Upper lobe of left lung (tissue), 6 donors: ENCODE measurements at places on chromosomes 3 and 15. TPM values are rescaled to one million over a fixed set of nuclear protein-coding genes. Genes with fewer than 3 reads are reported as not detected.
A peak's percentile ranks its signal among the peaks of the same experiment; 100 is the strongest.

GRCh38 chr15:81313686-81314085 is 10.3 kb downstream of the STARD5 start:
- no peaks in the 10 kb centered on the region for H3K27me3 ChIP-seq
- no peak for DNase-seq
- H3K36me3 ChIP-seq, result peaks cover 60% of the 10 kb centered on the region
- H3K27ac ChIP-seq, result no peak overlapping the region

DNA sequence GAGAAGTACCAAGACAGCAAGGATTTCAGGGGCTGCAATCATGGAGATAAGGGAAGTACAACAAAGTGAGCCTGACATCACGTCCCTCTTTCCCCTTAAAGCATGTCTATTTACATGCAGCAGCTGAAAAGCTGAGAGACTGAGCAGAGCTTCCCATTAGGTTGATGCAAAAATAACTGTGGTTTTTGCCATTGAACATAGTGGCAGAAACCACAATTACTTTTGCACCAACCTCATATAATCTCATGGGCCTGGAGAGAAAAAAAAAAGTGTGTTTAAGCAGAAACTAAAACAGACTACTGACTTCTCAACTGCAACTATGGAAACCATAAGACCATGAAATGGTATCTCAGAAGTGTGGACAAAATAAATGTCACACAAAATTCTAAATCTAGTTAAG is 48.3 kb downstream of the CCDC12 start:
- H3K4me3 ChIP-seq, result no peak overlapping the region
- H3K27ac ChIP-seq, result peak overlapping the region; percentile 90
- no peak for DNase-seq
- H3K27me3 ChIP-seq, result no peaks in the 10 kb centered on the region

GOLGA8J gene
- total RNA-seq, result not detected

DNA sequence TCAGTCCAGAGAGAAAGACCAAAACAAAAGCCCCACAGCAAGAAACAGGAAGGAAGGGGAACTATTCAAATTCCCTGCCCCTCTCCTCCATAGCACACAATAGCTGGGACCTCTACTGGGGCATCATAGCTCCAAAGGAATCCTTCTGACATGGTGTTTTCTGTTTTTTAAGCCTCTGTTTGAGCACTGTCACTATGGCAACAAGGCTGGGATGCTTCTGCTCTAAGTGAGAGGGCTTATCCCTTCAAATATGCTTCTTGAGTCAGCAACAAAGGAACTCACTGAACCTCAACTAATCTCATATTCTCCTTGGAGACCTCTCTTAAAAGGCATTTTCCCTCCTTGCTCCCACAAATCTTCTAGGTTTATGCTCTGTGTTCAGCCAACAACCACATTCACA is 40.5 kb downstream of the MYLK start:
- H3K36me3 ChIP-seq, result no peaks in the 10 kb centered on the region
- H3K4me1 ChIP-seq, result no peaks in the 10 kb centered on the region
- no peaks in the 10 kb centered on the region for H3K27me3 ChIP-seq
- no peak overlapping the region for H3K4me3 ChIP-seq
- no peak for DNase-seq

DNA sequence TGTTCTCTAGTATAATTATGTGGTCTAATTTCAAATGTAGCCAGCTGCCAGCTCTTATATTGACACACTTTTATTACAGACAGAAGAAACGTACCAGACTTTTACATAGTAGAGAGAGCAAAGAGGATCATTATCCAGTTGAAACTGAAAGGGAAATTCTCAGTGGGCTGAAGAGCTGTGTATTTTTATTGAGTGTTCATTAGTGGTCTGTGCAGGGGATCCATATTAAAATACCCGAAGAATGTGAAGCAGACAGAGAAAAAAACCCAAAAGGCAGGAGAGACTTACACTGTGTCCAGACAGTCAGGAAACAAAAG is 41.3 kb downstream of the MYRIP start:
- H3K36me3 ChIP-seq, result no peaks in the 10 kb centered on the region
- no peaks in the 10 kb centered on the region for H3K27me3 ChIP-seq
- no peak overlapping the region for H3K4me3 ChIP-seq
- no peaks in the 10 kb centered on the region for H3K4me1 ChIP-seq

DNA sequence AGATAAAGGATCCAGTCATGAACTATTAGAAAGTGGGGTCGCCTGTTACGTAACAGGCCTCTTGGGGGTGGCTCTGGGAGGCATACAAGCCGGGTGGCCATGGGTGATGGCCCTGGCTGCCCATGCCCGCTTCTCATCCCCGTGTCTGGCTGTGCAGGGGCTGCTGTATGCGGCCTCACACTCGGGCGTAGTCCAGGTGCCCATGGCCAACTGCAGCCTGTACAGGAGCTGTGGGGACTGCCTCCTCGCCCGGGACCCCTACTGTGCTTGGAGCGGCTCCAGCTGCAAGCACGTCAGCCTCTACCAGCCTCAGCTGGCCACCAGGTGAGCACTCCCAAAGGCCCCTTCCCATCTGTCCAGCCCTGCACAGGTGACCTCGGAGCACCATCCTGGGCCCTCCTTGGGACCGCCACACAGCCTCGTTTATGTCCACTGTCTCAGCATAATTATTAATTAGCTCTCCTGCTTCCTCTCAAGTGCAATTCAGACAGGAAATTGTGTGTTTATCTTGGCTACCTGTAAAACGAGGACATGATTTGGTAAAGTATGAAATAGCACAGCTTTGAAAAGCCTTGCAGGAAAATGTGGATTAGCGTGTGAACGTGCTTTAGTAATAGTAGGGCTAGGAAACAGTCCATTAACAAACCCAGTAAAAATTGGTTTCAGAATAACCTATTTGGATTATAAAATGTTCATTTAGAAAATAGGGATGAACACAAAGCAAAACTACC is 8.1 kb downstream of the CIB1 start:
- DNase-seq, result no peak
- H3K36me3 ChIP-seq, result peaks cover 25% of the 10 kb centered on the region
- peaks cover 11% of the 10 kb centered on the region for H3K4me1 ChIP-seq
- H3K4me3 ChIP-seq, result no peak overlapping the region

CPLX3 gene
- not detected for total RNA-seq

DNA sequence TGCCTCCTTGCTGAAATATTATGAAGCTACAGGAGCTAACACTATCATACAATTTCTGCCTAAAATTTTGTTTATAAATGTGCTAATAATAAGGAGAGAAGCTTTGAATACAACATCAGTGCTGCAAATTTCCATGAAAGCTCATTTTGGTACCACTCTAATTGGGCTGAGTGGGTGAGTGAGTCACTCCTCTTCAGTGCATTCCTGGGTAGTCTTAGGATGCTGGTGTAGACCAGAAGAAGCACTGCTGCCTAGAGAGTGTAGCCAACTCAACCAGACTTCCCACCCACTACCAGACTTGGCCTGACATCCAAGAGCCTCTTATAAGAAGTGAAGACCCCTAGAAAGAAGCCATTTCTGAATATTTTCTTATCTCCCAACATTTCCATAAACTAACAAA is 32.5 kb upstream of the CCDC54 start:
- H3K27ac ChIP-seq, result no peak overlapping the region
- no peak overlapping the region for H3K4me3 ChIP-seq
- DNase-seq, result no peak
- no peaks in the 10 kb centered on the region for H3K36me3 ChIP-seq

DNA sequence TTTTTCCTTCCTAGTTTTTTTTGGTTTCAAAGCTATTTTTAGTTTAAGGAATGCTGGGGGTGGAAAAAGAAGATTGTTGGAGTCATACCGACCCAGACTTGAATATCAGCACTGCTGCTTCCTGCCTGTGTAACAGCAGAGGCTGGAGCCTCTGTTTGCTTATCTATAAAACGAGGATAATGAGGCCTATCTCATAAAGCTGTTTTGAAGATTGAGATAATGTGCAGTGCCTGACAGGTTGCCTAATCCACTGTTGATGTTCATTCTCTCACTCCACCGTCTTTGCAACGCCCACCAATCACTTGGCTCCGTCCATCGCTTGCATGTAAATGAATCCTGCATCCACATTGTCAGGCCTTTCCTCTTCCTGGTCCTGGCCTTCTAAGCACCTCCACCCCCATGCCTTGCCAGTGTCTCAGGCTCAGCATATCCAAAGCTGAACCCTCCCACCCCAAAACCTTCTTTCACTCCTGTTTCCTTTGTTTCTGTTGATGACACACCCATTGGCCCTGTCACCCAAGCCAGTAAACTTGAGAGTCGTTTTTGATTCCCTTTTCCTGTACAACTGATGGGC is 94.9 kb downstream of the MEX3B start:
- no peak overlapping the region for H3K4me3 ChIP-seq
- H3K4me1 ChIP-seq, result no peaks in the 10 kb centered on the region
- no peaks in the 10 kb centered on the region for H3K36me3 ChIP-seq
- H3K27me3 ChIP-seq, result no peaks in the 10 kb centered on the region

DNA sequence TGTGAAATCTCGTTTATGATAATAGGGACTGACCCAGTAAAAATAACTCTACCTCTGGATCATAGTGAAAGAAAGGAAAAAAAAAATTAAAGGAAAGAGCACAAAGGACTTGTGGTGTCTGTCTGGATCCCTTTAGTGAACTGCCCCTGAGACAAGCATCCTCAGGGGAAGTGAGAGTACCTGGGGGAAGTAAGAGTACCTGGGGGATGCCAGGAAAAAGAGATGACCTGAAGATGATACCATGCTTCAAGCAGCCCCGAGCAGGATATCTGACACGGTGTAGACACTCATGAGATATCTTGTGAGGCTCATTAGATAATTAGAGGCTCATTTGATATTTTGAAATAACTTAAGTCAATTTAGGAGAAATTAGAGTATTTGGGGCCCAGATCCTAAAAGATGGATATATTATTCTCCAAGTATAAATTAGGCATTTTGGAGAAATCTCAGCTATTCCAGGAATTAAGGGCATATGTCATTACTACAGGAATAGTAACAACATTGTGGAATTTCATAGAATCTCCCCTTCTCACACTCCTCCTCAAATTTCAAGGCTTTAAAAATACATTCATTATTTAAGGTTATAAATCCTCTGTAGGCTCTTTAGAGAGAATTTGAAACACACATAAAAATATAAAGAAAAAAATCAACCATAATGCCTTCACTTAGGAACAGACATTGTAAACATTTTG is 36.3 kb upstream of the PSMD6 start:
- no peaks in the 10 kb centered on the region for H3K4me1 ChIP-seq
- no peaks in the 10 kb centered on the region for H3K27me3 ChIP-seq
- no peaks in the 10 kb centered on the region for H3K36me3 ChIP-seq
- no peak for DNase-seq
- no peak overlapping the region for H3K27ac ChIP-seq
- no peak overlapping the region for H3K4me3 ChIP-seq

- no peaks in the 10 kb centered on the region for H3K27me3 ChIP-seq
- no peak for DNase-seq
- H3K36me3 ChIP-seq, result peaks cover 31% of the 10 kb centered on the region
- peaks cover 29% of the 10 kb centered on the region for H3K4me1 ChIP-seq
Measured at GRCh38 chr15:92929002-92929401, 28.9 kb downstream of the CHD2 start.

DNA sequence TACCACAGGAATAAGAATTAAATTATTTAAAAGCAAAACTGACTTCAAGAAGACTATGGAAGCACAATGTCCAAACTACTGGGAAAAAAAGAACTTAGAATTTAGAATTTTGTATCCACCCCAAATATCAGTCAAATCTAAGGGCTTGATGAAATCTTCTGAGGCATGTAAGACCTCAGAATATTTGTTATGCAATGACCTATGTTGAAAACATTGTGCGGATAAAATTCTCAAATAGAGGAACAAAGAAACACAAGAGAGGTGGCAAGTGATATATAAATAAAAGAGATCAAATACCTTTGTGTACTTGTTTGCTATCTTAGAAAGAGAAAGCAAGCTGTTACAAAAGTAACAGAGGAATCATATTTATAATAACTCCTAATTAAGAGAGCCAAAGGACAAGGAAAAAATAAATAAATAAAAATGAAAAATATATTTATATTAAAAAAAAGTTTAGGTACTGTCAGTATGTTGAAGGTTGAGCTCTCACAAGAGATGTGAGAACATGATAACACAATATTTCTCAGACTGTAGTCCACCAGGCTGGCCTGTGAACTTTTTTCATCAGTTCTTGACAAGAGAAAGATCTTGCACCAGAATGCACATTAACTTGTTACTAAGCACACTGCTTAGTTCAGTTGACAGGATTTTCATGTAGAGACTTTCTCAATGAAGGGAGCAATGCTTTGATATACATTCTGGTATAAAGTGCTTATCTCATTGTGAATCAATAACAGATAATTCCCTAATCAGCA is 50.0 kb downstream of the CPA3 start:
- H3K4me1 ChIP-seq, result no peaks in the 10 kb centered on the region
- no peak for DNase-seq
- H3K4me3 ChIP-seq, result no peak overlapping the region
- no peaks in the 10 kb centered on the region for H3K27me3 ChIP-seq

DNA sequence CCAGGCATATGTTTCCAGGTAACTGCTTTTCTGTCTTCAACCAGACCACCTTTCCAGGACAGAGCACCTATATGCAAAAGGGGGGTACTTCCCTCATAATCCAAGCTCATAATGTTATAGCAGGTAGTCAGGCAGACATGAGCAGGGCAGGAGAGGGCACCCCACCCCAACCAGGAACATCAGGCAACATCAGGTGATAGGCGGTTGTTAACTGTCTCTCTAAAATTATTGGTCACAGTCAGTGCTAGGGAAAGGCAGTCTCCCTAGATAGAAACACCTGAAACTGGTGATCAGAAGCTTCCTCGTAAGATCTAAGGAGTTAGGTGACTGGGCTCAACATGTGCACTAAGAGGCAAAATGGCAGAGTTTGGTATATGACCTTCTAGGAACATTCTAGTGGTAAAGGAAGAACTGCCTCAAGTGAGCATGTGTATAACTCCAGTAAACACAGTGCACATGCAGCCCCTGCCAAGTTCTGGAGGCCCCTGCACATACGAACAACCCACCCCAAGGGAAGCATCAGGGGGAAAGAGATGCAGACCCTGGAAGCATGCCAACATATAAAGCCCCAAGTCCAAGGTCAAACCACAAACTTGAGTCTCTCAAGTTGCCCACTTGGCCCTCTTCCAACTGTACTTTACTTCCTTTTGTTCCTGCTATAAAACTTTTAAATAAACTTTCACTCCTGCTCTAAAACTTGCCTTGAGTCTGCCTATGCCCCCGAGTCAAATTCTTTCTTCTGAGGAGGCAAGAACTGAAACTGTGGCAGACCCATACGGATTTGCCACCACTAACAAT is 270.9 kb downstream of the ULK4 start:
- DNase-seq, result no peak
- no peak overlapping the region for H3K4me3 ChIP-seq
- no peaks in the 10 kb centered on the region for H3K27me3 ChIP-seq
- H3K4me1 ChIP-seq, result peaks cover 6% of the 10 kb centered on the region
- H3K36me3 ChIP-seq, result no peaks in the 10 kb centered on the region

- H3K4me3 ChIP-seq, result no peak overlapping the region
- H3K36me3 ChIP-seq, result no peaks in the 10 kb centered on the region
- H3K27ac ChIP-seq, result no peak overlapping the region
Measured at GRCh38 chr3:170765419-170766078, 104.4 kb downstream of the RPL22L1 start.

- no peak overlapping the region for H3K4me3 ChIP-seq
- no peaks in the 10 kb centered on the region for H3K27me3 ChIP-seq
- peaks cover 4% of the 10 kb centered on the region for H3K36me3 ChIP-seq
- peaks cover 9% of the 10 kb centered on the region for H3K4me1 ChIP-seq
- no peak for DNase-seq
Measured at GRCh38 chr3:170107941-170108340, 70.1 kb downstream of the GPR160 start.
